ENCODE measurements at places on chromosomes 1 and 21.

GRCh38 chr1:236063919-236064673 lies 794 bp downstream of the NID1 start:
- no peak for DNase-seq

GRCh38 chr1:39266269-39266668 lies 61.8 kb downstream of the MACF1 start:
- no peak for DNase-seq

DNA sequence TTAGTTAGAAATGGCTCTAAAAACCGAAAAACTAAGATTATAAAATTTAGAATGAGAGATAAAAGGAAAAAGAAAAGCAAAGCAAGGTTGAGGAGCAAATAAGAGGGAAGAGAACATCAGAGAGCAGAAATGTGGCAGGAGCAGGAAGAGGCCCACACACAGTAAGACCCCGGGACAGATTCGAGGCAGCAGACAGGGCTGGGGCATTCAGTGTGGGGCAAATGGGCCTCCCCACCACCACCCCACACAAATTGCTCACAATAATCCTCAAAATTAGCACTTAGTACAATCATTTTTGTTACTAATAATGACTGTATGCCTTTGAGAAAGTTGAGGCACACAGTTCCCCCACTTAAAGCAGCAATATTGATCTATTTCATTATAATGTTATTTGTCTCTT lies 17.1 kb upstream of the SLC44A3 start:
- DNase-seq = no peak

- no peak for DNase-seq
Measured at GRCh38 chr1:201584471-201585092, 45.7 kb downstream of the NAV1 start.

DNA sequence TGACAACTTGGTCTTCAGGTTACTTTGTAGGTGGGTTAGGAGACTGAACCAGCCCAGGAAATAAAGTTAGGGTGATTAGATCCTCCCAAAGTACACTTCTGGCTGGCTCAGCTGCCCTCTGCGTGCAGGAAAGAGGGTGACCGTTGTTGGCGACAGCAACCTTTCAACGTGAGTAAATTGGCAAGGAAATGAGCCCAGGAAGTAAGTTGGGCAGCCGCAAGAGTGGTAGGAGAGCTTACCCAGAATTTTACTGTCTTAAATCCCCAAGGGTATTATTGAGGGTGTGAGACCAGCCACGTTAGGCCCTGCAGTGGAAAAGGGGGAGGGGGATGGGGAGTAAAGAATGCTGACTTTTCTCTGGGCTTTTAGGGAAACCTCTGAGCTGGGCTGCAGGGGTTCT lies 1.6 kb downstream of the TENT5C start:
- no peak for DNase-seq

GRCh38 chr1:202692959-202693555 lies 17.2 kb downstream of the SYT2 start:
- DNase-seq = no peak

- no peak for DNase-seq
Measured at GRCh38 chr1:73611681-73612080, 586.3 kb downstream of the LRRIQ3 start.

DNA sequence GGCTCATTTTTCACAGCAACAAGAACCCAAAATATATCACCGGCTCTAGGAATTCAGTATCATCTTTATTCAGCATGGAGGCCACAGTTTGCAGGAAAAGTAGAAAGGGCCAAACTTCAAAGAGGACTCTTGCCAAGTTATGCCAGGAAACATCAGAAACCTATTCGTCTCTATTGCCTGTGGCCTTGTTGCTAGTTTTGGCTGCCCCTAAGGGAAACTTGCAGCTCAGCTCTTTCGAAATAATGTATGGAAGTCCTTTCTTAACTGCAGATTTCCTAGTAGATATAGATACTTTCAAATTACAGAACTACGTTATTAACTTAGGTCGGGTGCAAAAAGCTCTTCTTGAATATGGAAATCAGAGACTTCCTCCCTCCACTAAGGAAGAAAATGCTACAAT lies 4.2 kb upstream of the NENF start:
- DNase-seq = no peak

DNA sequence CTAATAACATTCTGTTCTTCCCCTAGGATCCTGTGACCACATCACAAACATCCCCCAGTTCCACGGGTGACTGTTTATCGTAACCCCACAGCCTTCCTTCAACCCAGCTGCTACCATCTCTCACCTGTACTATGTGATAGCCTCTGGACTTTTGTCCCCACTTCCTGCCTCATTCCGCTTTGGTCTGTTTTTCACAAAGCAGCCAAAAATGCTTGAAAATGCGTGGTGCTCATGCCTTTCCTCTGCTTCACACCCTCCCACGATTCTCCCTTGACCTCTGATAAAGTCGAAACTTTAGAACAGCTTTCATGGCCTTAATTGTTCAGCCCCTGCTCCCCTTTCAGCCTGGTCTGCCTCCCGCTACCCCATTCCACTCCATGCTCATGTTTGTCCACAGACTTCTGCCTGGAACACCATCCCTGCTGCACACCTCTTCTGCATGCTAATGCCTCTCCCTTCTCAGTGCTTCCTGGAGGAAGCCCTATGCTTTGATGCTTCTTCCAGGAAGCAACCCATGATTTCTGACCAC lies 165.6 kb downstream of the PLPP3 start:
- DNase-seq = no peak

- no peak for DNase-seq
Measured at GRCh38 chr21:41852151-41852928, 26.8 kb downstream of the PRDM15 start.

DNA sequence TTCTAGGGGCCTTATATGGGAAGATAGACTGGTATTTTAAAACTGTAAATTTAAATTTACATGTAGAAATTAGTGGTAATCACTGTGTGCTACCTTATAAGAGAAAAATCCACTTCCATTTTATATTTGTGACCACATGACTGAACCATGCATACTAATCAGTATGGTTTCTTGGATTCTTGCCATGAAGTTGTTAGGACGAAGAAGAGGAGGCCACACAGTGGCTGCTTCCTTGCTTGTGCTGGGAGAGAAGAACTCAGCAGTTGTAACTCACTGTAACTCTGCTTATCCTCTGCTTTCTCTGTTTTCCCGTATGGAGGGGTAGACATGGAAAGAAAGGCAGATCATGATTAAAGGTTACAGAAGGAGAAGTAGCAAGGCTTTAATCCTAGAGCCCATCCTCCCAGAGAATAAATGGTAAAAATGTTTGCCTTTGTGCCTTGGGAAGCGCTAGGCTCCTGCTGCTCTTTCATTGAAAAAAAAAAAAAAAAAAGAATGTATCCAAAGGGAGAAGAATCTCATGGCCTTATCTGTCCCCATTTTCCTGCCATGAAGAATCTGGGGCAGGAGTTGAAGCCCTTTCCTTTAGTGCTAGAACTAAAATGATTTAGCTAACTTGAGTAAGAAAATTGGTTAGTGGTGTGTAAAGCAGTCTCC lies 32.4 kb downstream of the KCTD3 start:
- DNase-seq = no peak

- DNase-seq = no peak
Measured at GRCh38 chr1:73100216-73100615, 817.9 kb upstream of the NEGR1 start.

DNA sequence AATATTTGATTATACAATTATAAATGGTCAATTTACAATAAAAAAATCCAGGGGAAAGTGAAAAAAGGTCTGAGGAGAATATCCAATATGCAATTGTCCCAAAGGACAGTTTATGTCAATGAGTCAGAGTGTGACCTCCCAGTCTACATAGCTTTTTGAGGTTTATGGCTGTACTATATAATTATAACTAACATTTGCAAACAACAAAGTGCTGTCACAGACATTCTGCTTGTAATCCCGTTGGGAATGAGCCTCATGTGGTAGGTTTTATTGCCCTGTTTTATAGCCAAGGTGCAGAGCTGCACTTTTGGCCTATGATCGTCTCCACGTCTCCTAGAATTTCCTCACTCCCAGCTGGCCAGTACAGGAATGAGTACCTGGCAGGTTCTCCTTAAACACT lies 103.8 kb downstream of the ADSS2 start:
- DNase-seq = no peak

- no peak for DNase-seq
Measured at GRCh38 chr1:36476945-36477344, 5.8 kb downstream of the CSF3R start.

- no peak for DNase-seq
Measured at GRCh38 chr1:245248231-245248731, 93.5 kb downstream of the KIF26B start.
